ENCODE measurements at places on chromosomes 2 and 18. TPM values are rescaled to one million over a fixed set of nuclear protein-coding genes. Genes with fewer than 3 reads are reported as not detected.

Gene DCAF17
- total RNA-seq = 11.6 TPM

Gene HOXD10
- total RNA-seq = 6.8 TPM

Gene ZAP70
- not detected for total RNA-seq

Gene PPP4R3B
- 30.3 TPM for total RNA-seq

Gene CFAP65
- 0.15 TPM for total RNA-seq

Gene SRD5A2
- 0.01 TPM for total RNA-seq

Gene OTOS
- total RNA-seq = not detected

Gene STON1
- total RNA-seq = 0.36 TPM

Gene ANO7
- total RNA-seq = 2.5 TPM

Gene IL1R2
- total RNA-seq = 0.97 TPM

Gene RUFY4
- not detected for total RNA-seq

Gene SNRNP200
- 126 TPM for total RNA-seq

Gene ZC3H6
- 0.44 TPM for total RNA-seq

Gene DIPK1C
- total RNA-seq = not detected

Measured in A549 treated with CORT108297 at 1 μM for 4 hours (cell line).